Caco-2 (cell line): ENCODE measurements at places on chromosomes 5 and 9. TPM values are rescaled to one million over a fixed set of nuclear protein-coding genes. Genes with fewer than 3 reads are reported as not detected.
A peak's percentile ranks its signal among the peaks of the same experiment; 100 is the strongest.

DNA sequence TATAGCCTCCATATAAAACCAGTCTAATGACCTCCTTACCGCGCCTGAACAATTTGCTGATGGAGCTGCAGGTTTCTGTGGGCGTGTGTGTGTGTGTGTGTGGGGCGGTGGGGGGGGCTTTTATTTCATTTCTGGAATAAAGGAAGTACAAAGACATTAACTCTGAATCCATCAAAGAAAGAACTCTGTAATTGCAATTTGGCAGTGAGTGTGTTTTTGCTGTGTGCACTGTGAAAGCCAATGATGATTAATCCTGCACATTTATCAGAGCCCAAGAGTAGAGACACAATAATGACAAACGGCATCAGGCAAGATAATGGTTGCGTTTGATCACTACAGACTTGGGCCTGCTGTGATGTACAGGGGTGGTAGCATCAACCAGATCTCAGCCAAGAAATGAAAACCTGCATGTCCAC is 29.3 kb upstream of the NDFIP1 start:
- H3K4me1 ChIP-seq, result peaks cover 8% of the 10 kb centered on the region; the same call in 1 of the 2 replicates
- no peak for DNase-seq
- H3K36me3 ChIP-seq, result no peaks in the 10 kb centered on the region
- no peak overlapping the region for H3K27ac ChIP-seq

DNA sequence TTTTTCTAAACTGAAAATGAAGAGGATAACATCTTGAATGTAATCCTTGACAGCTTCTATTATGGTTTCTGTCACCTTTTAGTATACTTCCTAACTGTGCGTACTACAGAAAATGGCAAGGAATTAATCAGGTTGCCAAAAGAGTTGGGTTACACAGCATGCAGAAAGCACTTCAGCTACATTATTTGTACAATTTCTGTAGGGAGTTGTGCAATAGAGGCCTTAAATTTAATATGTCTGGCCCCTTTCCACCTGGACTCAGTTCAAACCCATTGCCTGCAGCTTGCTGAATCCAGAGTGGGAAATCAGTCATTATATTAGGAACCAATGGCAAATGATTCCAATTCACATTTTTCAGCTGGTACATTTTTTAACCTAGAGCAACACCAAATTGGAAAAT is 549.7 kb downstream of the CSNK1G3 start:
- no peak overlapping the region for H3K4me3 ChIP-seq
- no peaks in the 10 kb centered on the region for H3K27me3 ChIP-seq
- no peaks in the 10 kb centered on the region for H3K4me1 ChIP-seq
- no peaks in the 10 kb centered on the region for H3K36me3 ChIP-seq
- no peak for DNase-seq
- H3K27ac ChIP-seq, result no peak overlapping the region

OSMR gene
- total RNA-seq, result 0.11 TPM in 1 of 2 replicates, not detected in the other

DNA sequence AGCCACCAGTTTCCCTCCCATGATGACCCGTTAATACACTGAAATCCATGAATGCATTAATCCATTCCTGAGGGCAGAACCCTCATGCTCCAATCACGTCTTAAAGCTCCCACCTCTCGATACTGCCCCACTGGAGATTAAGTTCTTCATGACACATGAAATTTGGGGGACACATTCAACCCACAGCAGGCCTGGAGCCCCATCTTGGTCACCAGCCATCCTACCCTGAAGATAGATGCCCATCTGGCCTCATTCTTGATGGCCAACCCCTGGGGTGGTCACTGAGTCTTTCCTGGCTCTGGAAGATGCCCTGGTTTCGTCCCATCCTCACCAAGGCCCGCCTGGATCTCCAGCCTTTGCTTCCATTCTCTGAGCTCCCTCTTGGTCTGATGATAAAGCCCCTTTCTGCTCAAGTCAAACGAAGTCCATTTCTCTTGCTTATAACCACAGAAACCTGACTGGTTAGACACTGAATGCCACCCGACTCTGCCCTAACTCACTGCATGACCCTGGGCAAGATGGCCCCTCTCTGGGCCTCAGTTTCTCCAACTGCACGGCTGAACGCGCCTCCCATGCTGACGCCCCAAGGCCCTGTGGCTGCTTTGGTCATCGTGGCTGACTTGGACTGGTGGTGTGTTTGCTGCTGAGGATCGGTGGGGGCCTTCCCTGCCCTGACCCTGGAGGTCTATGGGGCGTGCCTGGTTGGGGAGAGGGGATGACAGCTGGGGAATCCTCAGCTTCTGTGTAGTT is 138.4 kb upstream of the IER5L start:
- H3K4me1 ChIP-seq, result peaks cover 30% of the 10 kb centered on the region
- H3K36me3 ChIP-seq, result no peaks in the 10 kb centered on the region
- H3K27me3 ChIP-seq, result no peaks in the 10 kb centered on the region

DNA sequence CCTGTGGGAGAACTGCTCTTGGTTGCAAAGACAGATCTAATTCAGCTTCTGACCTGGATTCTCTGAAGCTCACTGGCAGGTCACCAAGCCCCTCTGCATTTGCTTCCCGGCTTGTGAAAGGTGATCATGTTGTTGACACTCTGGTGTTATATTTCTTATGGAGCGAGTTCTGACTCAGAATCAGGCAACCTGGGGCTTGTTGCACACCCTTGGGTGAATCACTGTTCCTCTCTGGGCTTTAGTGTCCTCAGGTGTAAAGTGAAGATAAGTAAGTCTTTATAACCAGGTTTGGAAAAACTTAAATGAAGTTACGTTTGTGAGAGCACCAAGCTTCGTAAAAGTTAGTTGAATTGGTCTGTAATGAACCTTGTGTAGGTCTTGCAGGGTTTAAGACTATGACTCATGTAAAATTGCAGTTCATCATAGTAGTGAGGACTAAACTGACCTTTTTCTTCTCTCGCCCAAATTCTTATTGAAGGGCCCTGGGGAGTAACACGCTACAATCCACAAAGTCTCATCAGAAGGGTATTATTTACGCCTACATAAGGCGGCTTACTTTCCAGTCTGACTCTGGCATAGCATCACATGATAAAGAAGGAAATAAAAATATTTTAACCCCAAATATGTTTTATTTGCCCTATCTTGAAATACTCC is 218.6 kb downstream of the TMEM38B start:
- H3K4me3 ChIP-seq, result no peak overlapping the region
- H3K27me3 ChIP-seq, result no peaks in the 10 kb centered on the region
- peaks cover 40% of the 10 kb centered on the region for H3K4me1 ChIP-seq
- H3K36me3 ChIP-seq, result no peaks in the 10 kb centered on the region

PCDHGC3 gene
- total RNA-seq, result 1.3 and 2.9 TPM in 2 replicates

PAPPA gene
- not detected in 2 replicates for total RNA-seq

- no peaks in the 10 kb centered on the region for H3K4me1 ChIP-seq
- H3K4me3 ChIP-seq, result no peak overlapping the region
- H3K36me3 ChIP-seq, result no peaks in the 10 kb centered on the region
- DNase-seq, result no peak
- H3K27me3 ChIP-seq, result no peaks in the 10 kb centered on the region
These were observed 89.8 kb upstream of the COL5A1 start for GRCh38 chr9:134551644-134552348.

PJA2 gene
- 34.2 and 34.7 TPM in 2 replicates for total RNA-seq

SPINK4 gene
- total RNA-seq, result 0.97 and 2.1 TPM in 2 replicates

GRCh38 chr5:77777281-77777892 is 1.2 kb upstream of the TBCA start:
- H3K4me1 ChIP-seq, result peaks cover 26% of the 10 kb centered on the region
- H3K4me3 ChIP-seq, result no peak overlapping the region
- H3K27me3 ChIP-seq, result no peaks in the 10 kb centered on the region
- H3K27ac ChIP-seq, result peak overlapping the region; percentile 39
- no peak for DNase-seq

RAPGEF6 gene
- 17.4 and 22.4 TPM in 2 replicates for total RNA-seq

DNA sequence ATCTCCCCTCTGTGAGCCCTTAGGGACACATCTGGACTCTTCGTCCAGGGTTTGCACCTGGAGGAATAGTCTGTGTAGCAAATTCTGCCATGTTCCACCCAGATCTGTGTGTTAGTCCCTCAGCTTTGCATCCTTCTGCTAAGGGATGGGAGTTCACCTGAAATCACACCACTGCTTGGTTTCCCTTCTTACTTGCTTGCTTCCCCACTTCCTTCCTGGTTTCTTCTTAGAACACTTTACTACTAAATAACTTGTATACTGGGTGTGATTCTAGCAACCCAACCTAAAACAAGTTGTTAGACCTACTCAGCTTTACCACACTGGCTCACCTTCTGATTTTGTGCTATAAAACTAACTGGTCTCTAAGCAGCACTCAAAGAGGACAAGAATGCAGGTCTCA is 202.6 kb upstream of the MAP3K1 start:
- no peaks in the 10 kb centered on the region for H3K27me3 ChIP-seq
- DNase-seq, result no peak
- no peak overlapping the region for H3K27ac ChIP-seq
- H3K36me3 ChIP-seq, result no peaks in the 10 kb centered on the region
- no peak overlapping the region for H3K4me3 ChIP-seq

DNA sequence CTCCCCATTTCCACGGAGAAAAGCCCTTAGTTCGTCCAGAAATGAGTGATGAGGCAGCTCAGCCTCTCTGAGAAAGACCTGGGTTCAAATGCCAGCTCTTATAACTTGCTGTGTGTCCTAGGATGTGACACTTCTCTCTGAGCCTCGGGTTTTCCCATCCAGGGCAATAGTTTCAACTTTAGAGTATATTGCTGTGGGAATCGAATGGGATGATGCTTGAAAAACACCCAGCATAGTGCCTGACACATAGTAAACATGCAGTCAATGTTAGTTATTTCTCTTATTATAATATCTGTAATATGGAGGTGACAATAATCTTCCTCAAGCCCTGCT is 430 bp upstream of the MAPKAP1 start:
- peaks cover 8% of the 10 kb centered on the region; the same call in 1 of the 2 replicates for H3K4me1 ChIP-seq
- H3K27ac ChIP-seq, result peak overlapping the region; percentile 60
- peak overlapping the region; percentile 24 for H3K4me3 ChIP-seq
- no peaks in the 10 kb centered on the region for H3K27me3 ChIP-seq

FBN2 gene
- 0.09 and 0.56 TPM in 2 replicates for total RNA-seq

DNA sequence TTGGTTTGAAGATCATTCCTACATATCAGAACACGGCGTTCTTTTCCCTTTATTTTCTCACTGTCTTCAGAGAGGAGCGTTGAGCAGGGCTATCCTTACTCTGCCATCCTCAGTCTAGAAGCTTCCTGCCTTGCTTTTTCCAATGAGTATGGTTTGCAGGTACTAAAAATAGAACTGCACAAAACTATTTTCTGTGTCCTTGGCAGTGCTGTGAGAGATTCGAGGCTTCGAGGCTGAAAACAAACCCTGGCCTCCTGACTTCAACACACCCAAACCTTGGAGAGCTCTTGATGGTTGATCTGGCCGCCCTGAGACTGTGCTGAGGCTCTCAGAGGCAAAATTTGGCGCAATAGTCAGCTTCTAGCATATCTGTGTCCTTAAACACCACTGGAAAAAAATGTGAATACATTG is 78.9 kb downstream of the GOLPH3 start:
- H3K4me1 ChIP-seq, result no peaks in the 10 kb centered on the region
- H3K27me3 ChIP-seq, result no peaks in the 10 kb centered on the region
- H3K27ac ChIP-seq, result peak overlapping the region; percentile 29
- DNase-seq, result no peak
- H3K36me3 ChIP-seq, result no peaks in the 10 kb centered on the region; the same call in 1 of the 2 replicates
- no peak overlapping the region for H3K4me3 ChIP-seq

PCDHGA11 gene
- total RNA-seq, result 1.2 and 1.9 TPM in 2 replicates

EQTN gene
- not detected in 2 replicates for total RNA-seq

- DNase-seq, result no peak
- no peaks in the 10 kb centered on the region for H3K27me3 ChIP-seq
- no peak overlapping the region for H3K4me3 ChIP-seq
- no peaks in the 10 kb centered on the region for H3K36me3 ChIP-seq
These were observed 285.1 kb downstream of the TMEM167A start for GRCh38 chr5:82792096-82792495.

FCN2 gene
- total RNA-seq, result not detected in 2 replicates
